Stimulated activated CD4-positive, alpha-beta T cell treated with anti-CD3 and anti-CD28 coated beads, Interleukin-4, amount 100 ng/mL, for 4 hours (primary cell): ENCODE measurements at places on chromosomes 2 and 18.

DNA sequence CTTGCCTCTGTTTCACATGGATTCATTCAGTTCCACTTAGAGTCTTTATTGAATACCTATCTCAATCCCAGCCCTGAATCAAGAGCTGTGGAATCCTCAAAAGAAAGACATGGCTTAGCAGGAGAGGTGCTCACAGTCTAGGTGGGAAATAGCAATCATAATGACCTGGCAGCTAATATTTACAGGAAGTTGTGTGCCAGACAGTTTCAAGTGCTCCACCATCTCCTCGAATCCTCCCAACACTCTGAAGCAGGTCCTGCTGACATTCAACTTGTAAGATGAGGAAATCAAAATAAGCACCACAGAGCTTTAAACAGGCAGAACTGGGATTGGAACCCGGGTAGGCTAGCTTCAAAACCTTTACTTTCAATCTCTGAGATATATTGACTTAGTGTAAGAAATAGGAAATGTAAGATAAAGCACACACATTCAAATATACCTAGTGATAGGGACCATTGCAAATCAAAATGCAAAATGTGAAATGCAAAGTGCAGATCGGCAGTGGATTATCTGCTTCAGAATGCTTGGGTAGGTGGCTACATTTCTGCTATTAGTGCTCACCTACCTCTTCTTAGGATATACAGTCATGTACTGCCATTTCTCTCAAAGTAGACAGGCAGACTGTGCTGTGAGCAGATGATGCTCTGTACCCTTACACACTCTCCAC is 182.0 kb downstream of the PRKCE start:
- no peak for DNase-seq

DNA sequence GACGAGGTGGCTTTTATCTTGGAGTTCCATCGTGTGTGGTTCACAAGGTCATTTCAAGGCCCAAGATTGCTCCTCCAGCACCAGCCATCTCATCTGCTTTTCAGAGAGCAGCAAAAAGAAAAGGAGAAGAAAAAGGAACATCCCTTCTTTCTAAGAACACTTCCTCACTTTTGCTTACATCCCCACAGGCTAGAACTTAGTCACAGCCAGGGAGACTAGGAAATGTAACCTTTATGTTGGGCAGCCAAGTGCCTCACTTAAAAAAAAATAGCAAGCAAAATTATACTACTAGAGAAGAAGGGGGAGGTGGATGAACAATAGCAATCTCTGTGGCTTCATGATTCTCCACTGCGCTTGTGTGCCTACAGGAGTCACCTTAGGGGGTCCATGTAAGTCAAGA is 141.8 kb downstream of the SMAD2 start:
- DNase-seq: no peak

DNA sequence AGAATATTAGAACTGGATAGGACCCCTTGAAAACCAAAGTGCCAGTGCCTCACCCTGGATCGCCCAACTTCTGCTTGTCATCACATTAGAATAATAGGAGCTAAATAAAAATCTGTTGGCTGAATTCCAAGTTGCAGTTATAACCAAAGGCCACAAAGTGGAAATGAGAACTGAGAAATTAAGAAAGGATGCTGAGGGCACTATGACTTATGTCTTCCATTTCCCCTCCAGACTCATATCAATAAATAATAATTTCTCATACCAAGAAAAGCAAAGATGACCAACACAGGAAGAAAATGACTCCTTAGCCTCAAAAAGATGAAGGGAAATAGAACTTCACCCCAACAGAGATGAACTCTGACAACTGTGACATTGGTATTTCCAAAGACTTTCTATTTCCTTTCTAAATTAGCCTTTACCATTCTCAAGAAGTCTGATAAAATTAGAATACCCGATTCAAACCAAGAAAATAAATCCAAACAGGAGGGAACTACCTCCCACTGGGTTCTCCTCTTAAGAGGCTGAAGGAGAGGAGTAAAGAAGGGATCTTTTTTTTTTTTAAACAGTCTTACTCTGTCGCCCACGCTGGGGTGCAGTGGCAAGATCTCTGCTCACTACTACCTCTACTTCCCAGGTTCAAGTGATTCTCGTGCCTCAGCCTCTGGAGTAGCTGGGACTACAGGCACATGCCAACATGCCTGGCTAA is 46.5 kb upstream of the EPG5 start:
- DNase-seq: no peak

- no peak for DNase-seq
These were observed 830 bp downstream of the DNER start for GRCh38 chr2:229713371-229714079.

DNA sequence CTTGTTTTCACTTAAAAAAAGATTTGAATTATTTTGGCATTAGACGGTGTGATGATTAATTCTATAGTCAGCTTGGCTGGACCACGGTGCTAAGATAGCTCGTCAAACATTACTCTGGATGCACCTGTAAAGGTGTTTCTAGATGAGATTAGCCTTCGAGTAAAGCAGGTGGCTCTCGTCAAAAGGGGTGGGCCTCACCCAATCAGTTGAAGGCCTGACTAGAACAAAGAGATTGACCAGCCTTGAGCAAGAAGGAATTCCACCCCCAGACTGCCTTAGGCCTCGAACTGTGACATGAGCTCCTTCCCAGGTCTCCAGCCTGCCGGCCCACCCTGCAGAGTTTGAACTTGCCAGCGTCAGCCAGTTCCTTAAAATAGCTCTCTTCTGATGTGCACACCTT is 73.4 kb downstream of the TWIST2 start:
- DNase-seq: no peak

GRCh38 chr2:217568289-217568971 is 434.4 kb downstream of the TNS1 start:
- DNase-seq: no peak
